ENCODE measurements at places on chromosomes 1 and 21.

DNA sequence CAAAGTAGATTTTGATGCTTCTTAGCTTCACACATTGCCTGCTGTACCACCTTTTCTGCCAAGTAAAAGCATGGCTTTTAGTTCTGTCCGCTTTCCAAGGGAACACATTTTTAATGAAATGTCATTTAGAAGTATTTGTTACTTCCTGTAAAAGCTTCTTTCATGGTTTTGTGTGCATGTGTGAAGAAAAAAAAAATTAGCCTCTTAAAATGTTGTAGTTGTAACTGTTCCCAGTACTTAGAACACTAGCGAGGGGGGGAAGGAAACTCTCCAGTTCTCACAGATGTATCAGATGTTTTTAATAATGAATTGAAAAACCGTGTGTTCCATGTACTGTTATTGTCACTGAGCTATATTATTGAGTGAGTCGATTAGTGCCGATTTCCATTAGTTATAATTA lies 568.3 kb upstream of the ADGRL2 start:
- no peak for DNase-seq

DNA sequence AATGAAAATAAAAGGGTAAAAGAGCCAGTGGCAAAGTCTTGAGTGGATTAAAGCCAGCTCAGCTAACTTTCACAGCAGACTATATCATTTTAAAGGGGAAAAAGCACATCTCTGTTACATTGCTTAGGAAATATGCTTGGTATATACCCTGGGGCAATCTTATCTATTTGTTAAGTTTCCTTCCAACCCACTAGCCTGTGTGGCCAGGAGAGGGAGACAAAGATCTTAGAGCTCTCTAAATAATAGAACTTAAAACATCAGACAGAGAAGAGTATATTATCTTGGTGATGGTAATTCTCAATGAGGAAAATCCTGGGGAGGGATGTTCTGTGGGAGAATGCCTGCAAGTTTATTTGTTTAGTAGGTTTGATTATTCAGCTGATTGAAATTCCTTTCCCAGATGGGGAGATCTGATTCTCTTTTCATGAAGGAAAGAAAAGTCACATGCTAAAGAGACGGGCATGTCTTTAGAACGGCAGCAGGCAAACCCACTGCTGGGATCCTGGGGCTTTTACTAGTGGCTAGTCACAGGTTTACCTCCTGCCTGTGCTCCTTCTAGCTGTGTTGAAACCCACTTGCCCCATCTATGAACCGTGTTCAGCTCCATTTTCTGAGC lies 3.6 kb downstream of the KCNE2 start:
- no peak for DNase-seq

GRCh38 chr1:150558303-150558704 lies 9.1 kb downstream of the ADAMTSL4 start:
- no peak for DNase-seq

GRCh38 chr1:81470275-81470674 lies 330.5 kb upstream of the ADGRL2 start:
- no peak for DNase-seq

DNA sequence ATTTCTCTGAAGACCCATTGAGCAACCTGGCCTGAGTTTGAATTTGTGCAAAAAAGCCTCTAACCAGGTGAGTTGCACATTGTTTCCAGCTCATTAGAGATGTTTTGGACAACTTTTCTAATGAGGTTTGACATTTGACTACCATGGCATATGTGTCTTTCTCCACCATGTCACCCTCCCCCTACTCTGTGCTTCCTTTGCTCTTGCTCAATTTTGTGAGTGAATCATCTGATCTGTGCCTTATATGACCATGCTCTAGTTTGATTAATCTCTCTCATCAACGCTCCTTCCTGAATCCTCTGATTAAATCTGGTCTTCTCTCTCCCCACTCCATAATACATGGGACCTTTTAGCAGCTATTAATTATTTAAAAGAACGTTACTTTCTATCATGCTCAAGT lies 144.8 kb upstream of the SAMSN1 start:
- no peak for DNase-seq

DNA sequence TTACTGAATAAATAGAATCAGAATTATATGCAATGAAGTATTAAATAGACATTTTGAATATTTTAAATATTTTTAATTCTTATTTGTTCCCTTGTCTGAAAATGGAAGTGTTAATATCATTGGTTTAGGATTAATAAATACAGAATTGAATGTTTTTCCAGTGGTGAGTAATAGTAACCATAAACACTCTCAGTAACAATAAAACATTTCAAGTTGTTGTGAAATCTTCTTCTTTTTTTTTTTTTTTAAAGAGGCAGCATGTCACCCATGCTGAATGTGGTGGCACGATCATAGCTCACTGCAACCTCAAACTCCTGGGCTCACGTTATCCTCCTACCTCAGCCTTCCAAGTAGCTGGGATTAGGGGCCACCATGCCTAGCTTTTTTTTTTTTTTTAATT lies 86.2 kb upstream of the ZBTB18 start:
- no peak for DNase-seq

- no peak for DNase-seq
Measured at GRCh38 chr1:10643607-10644306, 152.7 kb downstream of the CASZ1 start.

DNA sequence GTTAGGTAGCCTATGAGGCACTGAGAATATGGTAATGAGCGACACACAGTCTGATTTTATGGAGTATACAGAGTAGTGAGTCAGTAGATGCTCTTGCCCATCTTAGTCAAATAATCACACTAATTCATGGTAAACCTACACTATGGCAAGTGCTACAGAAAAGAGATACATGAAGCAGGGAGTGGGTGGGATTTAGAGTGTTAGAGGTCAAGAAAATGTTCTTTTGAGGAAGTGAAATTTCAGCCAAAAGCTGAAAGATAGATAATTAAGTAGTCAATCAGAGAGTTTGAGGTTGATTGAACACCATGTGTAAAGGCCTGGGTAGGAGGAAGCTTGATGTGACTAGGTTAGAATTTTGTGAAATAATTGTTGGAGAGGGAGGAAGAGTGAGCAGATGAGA lies 14.7 kb downstream of the MDM4 start:
- no peak for DNase-seq

- no peak for DNase-seq
Measured at GRCh38 chr1:205417870-205418635, 3.8 kb downstream of the LEMD1 start.

DNA sequence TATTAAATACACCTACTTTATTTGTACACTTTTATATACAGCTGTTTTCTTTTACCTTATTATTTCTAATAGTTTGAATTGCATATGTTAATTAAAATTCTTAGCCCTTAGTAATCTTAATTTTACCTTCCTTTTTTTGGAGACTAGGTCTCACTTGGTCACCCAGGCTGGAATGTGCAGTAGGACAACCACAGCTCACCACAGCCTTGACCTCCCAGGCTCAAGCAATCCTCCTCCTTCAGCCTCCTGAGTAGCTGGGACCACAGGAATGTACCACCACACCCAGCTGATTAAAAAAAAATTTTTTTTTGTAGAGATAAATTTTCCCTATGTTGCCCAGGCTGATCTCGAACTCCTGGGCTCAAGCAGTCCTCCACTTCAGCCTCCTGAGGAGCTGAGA lies 15.0 kb upstream of the SDC3 start:
- no peak for DNase-seq

GRCh38 chr1:95247607-95248006 lies 13.6 kb downstream of the RWDD3 start:
- no peak for DNase-seq

DNA sequence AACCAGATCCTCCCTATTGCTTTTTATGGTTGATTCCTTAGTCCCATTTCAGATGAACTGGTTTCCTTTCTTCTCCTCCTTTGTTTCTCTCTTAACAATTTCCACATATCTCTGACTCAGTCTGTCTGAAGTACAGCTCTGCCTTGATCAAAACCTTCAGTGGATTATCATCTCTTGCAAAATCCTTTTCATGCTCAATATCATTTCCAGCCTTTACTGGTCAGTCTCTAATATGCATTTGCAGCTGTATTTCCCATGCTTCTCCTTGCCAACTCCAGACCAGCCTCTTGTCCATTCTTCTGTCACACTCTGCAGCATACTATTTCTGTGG lies 72.2 kb downstream of the SNX7 start:
- DNase-seq = no peak

DNA sequence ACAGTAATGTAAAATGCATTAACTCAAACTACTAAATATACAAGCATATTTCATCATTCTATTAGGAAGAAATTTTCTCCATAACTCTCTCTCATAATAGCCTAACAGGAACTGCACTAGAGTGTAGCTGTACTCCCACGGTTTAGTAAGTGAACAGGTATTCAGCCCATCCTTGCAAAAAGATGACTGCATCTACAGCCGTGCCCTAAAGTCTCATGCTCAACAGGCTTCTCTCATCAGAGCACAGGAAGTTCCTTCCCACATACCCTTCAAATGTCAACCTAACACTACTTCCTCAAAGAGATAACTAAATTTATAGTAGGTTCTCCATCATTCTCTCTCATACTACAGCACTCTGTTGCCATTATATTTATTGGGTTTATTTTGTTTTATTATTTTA lies 251.6 kb downstream of the AKT3 start:
- peak; percentile 36 for DNase-seq

GRCh38 chr1:145828367-145829026 lies 4.5 kb downstream of the POLR3C start:
- no peak for DNase-seq

- DNase-seq = no peak
Measured at GRCh38 chr1:203197625-203198024, 11.1 kb upstream of the CHI3L1 start.

DNA sequence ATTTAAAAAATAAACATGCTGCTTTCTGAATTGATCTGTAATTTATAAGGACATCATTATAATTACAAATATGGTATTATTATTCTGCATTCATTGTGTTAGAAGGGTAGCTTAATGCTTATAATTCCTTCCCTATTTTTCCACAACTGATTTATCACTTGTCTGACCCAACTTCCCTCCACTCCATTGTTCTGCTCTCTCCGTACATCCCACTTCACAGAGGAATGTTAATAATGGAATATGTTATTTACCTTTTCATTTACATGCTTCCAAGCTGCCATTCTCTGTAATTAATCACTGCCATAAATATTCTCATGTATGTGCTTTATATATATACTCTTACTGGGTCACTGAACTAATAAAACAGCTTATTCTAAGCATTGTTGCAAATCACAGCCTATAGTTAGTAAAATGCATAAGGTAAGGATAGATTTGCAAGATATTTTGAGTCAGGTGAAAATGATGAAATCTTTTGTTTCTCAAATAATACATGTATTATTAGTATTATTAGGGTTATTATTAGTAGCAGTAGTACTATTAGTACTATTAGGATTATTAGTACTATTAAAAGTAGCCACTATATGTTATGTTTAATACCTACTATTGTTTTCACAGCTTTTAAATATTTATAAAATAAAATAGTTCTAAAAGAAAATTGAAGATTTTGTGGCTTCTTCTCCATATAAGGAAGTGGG lies 70.6 kb upstream of the NEK7 start:
- DNase-seq = no peak

- peak; percentile 50 for DNase-seq
Measured at GRCh38 chr21:46183910-46184624, at the start of gene SPATC1L. Gene SPATC1L (minus strand): TSS chr21:46184459. CDS start chr21:46182816, 1,643 bp downstream.

- DNase-seq = no peak
Measured at GRCh38 chr1:43510621-43511020, 20.1 kb upstream of the PTPRF start.

- DNase-seq = no peak
Measured at GRCh38 chr1:17567582-17567981, 28.1 kb downstream of the ARHGEF10L start.

- no peak for DNase-seq
Measured at GRCh38 chr1:197659171-197659570, 116.1 kb downstream of the DENND1B start.

DNA sequence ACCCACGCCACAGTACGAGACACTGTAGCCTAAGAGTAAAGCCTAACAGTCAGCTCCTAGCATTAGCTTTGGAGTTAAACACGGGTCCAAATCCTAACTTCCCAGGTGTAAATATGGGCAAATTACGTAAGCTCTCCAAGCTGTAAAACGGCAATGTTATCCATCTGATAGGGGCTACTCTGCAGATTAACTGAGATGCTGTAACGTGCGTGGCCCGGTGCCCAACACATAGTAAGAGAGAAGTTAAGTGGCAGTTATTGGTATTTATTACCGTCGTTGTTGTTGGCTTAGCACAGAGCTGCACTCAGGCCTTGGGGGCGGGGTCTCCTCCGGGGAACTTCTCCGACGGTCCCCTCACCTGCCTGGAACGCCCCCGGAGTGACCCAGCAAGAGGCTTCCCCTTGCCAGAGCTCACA lies 457 bp downstream of the TRAPPC3 start:
- DNase-seq = no peak

DNA sequence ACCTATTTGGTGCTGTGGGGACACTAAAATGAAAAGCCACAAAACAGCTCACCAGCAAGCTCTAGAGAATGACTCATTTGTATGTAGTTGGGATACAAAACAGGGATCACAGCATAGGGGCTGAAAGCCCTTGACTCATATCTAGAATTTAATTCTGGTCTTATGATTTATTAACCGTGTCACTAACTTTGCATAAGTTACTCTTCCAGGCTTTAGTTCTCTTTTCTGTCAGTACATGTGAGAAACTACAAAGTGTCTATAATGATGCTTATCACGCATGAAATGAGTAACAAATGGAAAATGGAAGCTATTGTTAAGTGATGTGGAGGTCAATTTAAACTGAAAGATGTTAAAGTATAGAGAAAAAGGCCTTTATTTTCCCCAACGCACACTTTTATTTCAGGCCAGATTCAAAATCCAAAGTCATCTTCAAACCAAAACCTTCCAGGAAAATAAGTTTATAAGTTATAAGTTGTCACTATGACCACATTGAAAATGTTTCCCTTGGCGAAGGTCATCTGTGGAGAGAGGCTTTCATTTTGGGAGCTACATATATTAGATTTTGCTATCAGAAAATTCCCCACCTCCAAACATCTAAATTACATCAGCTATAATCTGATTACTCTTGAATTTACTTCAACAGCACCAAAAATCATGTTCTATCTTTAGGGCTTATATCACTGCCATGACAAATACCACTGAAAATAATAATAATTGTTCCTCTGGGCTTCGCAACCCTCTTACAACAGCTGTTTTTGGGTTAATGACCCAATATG lies 430.5 kb downstream of the MRPL39 start:
- peak; percentile 24 for DNase-seq

GRCh38 chr1:157820299-157820698 lies 379 bp upstream of the FCRL1 start:
- no peak for DNase-seq

GRCh38 chr1:15304708-15305467 lies 57.9 kb downstream of the FHAD1 start:
- peak; percentile 36 for DNase-seq

- no peak for DNase-seq
Measured at GRCh38 chr1:67158401-67158800, 7.9 kb upstream of the IL23R start.

Measured in stimulated activated naive B cell treated with anti-CD40 and anti-IgM and Interleukin-4, amounts not matched to agents 10 μg/mL and 1 μg/mL and 100 μg/mL, for 72 hours (primary cell).